Islet precursor cell (in vitro differentiated cells): ENCODE measurements at places on chromosomes 1 and 21.

- no peak for DNase-seq
Observed at GRCh38 chr1:107544285-107544684, 403.4 kb downstream of the NTNG1 start.

DNA sequence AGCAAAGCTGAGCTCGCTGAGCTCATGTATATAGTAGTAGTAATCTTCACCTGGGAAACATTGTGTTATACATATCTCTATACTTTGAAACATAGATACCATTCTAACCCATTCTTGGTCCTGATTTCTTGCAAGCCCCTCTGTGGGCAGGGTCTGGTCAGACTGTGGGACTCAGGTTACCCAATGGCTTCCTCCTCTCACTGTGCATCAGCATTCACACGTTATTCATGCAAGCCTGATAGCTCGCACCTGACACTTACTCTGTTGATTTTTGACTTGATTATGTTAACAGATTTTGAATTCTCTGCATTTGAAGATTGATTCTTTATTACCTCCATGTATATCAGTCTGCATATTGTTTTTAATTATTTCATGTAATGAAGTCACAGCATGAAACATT, 1.3 kb downstream of the GBP7 start:
- no peak for DNase-seq

- DNase-seq, result no peak
Observed at GRCh38 chr1:38973659-38974437, 17.2 kb upstream of the AKIRIN1 start.

DNA sequence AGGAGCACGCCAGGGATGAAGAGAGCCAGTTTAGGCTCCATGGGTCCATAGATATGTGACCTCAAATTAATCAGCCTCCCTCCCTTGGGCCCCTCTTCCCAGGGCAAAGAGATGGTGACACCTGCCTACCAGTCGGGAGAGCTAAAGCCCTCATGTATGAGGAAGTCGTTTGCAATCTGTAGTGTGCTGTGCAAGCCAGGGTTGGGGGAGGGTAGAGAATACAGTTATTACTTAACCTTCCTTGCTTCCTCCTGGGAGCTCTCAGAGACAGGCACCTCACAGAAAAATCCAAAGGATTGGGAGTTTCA, 4.0 kb downstream of the PGLYRP4 start:
- DNase-seq, result no peak

- no peak for DNase-seq
Observed at GRCh38 chr21:19702726-19703125, 1295.5 kb upstream of the NCAM2 start.

GRCh38 chr1:232944347-232944746, 6.1 kb upstream of the NTPCR start:
- DNase-seq, result no peak

DNA sequence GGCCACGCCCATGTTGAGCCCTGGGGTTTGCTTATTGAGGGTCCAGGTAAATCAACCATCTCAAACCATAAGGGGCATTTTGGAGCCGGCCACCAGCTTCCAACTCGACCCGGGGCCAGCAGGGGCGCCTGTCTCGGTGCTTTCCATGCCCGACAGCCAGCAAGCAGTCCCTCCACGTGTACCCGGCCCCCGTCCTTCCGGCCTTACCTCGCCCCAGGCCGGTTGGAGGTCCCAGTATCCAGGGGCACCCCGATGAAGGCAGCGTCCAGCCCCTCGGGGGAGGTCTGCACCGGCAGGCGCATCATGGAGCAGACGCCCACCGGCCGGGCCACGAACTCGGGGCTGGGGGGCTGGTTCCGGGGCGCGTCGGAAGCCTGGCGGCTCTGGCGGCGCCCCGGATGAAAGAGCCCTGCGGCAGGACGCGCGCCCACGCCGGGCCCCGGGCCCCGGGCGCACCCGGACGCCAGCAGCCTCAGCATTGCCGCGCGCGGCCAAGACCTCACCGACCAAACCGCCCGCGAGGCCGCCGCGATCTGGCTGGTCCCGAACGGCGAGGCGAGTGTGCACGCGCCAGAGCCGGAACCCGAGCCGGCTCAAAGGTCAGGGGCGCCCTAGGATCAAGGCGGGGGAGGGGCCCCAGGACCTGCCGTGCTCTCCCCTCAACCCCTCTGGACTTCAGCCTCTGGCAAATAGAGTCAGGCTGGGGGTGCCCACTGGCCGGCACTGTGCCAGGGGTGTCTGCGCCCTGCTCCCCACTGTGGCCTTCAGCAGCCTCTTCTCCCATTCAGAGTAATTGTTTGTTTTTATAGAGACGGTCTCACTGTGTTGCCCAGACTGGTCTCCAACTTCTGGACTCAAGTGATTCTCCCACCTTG, at the start of gene AGMAT:
AGMAT (minus strand) TSS at position 563 of the 875 bp plus-strand sequence; CDS start at position 479, 84 bp downstream.
- peak; percentile 81 for DNase-seq

DNA sequence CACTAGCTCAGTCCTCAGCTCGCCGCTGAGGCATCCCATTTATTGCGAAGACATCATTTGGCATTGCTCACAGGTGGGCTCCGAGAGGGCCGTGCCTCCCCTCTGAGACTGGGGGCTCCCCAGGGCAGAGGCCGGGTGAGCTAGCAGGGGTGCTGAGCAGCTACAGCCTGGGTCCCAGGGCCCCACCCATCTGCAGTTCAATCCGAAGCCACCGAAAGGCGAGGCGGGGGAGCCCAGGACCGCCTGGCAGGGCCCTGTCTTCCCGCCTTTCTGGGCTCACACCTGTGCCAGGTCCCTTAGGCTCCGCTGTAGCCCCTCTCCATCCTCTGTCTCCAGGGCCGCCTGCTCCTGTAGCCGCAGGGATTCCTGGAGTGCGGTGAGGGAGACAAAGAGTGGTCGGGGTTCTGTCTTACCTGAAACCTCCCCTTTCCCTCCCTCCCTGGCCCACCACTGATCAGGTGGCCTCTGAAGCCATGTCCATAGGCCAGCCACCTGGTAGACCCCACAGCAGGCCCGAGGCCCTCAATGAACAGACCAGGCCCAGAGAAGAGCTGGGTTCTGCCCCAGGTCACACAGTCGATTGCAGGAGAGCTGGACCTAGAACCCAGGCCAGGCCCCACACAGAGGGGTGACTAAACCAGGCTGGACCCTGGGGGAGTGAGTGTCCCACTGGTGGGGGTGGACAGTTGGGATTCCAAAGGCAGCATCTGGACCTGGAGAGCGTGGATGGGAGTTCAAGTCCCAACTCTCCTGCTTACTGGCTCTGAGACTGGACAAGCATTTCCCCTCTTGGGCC, 18.1 kb upstream of the NBPF1 start:
- peak; percentile 71 for DNase-seq
